ENCODE measurements at places on chromosomes 2 and 18.

GRCh38 chr2:189641590-189641989 is 19.7 kb upstream of the ASNSD1 start:
- peak; percentile 62 for DNase-seq

- DNase-seq: no peak
Measured at GRCh38 chr2:74373985-74374384, 6.1 kb downstream of the DCTN1 start.

GRCh38 chr18:23485386-23485785 is 17.9 kb upstream of the RMC1 start:
- no peak for DNase-seq

DNA sequence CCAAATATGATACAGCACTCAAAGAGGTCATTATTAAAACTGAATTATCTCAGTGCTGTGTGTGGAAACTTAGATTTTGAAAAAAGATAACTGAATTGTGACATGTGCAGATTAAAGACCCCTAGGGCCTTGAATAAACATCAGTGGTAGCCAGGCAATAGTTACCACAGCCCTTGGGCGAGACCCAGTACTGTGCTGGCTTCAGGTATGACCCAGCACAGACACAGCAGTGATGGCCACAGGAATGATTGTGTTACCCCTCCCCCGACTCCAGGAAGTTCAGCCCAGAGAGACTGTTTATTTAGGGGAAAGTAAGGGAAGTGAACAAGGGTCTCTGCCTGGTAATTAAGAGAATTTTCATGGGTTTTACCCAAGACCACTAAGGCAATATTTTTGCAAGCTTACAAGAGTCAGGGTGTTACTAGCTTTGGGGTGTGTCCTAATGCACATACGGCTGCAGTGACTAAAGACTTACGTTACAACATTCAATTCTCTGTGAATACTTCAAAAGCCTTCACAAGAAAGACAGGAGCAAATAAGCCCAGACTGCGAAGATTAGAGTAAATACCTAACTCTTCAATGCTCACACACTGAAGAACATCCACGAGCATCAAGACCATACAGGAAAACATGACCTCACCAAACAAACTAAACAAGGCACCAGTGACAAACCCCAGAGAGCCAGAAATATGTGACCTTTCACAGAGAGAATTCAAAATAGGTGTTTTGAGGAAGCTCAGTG is 28.2 kb upstream of the ITGAV start:
- no peak for DNase-seq

DNA sequence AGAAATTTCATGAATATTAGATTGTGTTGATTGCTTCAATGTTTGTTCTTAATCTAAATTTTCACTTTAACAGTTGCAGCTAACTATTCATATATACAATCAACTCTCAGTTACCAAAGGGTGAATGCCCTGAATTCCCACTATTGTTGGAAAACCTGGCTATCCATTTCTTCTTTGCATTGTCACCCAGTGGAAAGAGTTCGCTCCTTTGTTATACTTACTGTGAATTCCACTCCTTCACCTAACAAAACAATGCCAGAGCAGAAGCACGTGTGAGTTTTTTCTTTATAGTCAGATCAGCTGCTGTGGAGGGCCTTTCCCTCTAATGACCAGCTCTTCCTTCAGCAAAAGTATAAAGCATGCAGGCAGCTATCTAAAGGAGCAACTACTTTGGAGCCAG is 409.2 kb upstream of the NRP2 start:
- DNase-seq: no peak

GRCh38 chr2:232540441-232541041 is 1.0 kb downstream of the CHRNG start:
- DNase-seq: no peak

DNA sequence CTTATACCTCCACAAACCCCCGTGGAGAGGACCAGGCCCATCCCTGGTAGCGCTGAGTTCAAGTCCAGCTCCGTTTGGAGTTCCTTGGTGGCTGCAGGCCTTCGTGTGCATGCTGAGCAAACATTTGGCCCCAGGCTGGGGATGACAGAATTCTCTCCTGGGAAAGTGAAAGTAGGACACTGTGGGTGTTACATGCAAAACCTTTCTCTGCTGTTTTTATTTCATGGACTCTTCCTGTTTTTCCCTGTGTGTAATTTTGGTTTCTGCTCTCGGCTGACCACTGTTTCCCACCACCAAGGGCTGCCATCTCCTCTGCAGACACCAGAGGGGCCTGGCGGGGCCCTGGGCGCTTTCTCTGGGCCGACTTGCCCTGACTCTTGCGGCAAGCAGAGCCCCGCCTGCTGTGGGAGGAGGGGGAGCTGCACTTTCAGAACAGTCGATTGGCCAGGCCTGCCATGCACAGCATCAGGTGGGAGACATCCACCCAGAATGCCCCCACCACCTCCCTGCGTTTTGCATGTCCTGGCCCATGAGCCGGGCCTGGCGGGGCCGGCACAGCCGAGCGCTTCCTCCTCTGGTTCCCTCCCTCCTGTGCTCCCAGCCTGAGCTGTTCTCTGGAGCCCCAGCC is 102.4 kb downstream of the CABLES1 start:
- DNase-seq: peak; percentile 74

DNA sequence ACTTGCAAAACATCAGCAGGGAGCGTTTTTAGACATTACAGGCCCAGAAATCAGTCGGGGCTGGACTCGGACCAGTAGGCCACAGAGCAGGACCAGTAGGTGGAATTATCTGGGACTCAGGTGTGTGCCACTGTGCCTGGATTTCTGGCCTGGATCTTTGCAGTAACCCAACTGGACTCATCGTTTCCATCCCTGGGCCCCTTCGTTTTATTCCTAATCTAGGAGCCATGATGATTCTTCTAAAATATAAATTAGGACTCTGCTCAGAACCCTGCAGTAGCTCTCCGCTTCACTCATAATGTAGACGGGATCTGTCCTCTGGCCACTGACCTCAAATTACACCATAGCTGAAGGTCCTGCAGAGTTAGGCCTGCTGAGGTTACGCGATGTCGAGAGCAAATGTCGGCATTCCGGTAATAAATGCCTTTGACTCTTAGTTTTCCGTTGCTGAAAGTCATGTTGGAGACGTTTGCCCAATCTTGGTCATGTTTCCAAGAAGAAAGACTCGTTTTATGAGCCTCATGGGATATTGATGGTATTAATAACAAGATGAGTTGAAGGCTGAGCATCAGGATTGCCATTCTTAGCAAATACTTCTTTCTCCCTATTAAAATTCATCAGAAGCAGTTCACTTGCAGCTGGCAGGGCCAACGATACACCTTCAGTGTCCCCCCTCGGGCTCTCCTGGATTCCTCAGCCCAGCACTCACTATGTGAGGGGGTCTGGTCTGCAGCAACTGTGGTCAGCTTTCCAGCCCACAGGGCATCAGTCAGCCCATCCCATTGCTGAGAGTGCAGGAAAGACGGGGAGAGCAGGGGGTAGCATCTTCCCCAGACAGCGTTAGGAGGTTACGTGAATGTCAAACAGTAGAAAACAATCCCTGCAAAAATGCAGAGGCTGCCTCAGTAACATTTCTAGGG is 39.9 kb upstream of the KLF11 start:
- DNase-seq: no peak

DNA sequence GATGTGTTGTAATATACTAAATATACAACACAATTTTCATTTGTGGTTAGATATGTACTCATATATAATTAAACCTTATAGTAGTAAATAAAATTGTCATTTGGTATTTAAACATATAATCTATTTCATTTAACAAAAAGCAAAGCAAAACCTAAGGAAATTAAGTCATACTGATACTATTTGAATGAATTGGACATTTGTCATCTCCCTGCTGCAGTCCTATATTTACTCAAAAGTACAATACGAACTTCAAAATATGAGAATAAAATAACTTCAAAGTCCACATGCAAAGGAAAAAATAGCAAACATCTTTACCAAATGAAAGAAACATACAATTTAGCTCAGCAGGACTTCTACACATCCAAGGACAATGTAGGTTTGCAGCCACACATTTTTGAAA is 11.8 kb upstream of the HAT1 start:
- no peak for DNase-seq

GRCh38 chr2:181943411-181944124 is 42.1 kb upstream of the PPP1R1C start:
- no peak for DNase-seq

DNA sequence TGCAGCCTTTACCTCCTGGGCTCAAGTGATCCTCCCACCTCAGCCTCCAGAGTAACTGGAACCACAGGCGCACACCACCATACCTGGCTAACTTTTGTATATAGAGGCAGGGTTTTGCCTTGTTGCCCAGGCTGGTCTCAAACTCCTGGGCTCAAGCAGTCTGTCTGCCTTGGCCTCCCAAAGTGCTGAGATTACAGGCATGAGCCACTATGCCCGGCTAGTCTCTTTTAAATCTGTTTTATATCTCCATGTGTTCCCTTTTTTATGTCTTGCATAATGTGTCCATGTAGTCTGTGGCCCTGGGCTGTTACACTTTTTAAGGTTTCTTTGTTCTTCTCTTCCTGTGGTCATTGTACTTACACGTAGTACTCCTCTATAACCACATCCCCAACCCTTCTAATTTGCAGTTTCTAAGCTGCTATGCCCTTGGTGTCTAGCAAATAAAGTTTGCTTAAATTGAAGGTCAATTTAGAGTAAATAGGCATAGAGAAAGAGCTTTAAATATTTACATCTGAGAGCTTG is 168.2 kb downstream of the MCFD2 start:
- DNase-seq: no peak

DNA sequence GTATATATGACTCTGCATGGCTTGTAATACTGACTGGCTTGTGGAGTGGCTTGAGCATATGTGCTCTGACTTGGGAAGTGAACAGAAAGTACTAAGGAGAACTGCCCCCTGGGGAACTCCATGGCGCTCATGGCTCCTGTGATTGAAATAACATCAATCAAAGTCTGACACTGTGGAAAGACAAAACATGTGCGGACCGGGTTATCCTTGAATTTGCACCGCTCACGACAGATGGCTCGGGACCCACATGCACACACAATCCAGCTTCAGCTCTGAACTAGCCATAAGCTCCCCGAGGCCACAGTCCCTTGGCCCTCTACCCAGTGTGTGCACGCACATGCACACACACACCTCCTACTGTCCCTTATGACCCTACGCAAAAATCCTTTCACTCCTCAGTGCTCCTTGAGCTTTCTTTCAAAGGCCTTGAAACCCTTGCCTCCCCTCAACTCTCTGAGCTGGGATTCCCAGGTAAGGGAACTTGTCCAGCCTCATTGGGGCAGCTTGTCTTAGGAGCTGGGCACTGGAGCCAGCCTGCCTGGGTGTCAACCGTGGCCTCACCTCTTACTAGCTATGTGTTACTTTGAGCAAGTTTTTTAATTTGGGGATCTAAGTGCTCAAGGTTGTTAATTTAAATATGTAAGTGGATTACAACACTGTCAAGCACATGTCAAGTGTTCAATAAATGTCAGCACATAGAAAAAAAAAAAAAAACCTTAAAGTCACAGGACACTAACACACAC is 43.6 kb downstream of the MRPS5 start:
- no peak for DNase-seq

GRCh38 chr18:72063001-72063400 is 481.1 kb downstream of the CBLN2 start:
- DNase-seq: no peak

DNA sequence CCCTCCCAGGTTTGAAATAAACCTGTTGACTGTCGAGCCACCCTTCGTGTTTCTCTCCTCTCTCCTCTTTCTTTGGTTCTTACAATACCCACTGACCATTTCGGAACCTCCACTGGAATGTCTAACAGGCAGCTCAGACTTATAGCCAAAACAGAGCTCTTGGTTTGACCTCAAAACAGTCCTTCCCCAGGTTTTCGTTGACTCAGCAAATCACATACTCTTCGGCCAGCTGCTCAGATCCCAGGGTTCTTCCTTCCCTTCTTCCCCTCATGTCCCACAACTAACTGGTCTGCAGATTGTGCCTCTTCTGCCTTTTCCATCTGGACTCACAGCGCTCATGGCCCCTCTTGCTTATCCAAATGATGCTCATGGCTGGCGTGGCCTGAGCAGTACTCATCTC is 4.7 kb downstream of the ARMC9 start:
- DNase-seq: no peak

GRCh38 chr2:120423167-120423943 is 77.4 kb downstream of the INHBB start:
- DNase-seq: no peak

- DNase-seq: no peak
Measured at GRCh38 chr2:200039724-200040650, 84.6 kb downstream of the MAIP1 start.

- DNase-seq: no peak
Measured at GRCh38 chr2:206477296-206477695, 34.0 kb downstream of the ADAM23 start.

DNA sequence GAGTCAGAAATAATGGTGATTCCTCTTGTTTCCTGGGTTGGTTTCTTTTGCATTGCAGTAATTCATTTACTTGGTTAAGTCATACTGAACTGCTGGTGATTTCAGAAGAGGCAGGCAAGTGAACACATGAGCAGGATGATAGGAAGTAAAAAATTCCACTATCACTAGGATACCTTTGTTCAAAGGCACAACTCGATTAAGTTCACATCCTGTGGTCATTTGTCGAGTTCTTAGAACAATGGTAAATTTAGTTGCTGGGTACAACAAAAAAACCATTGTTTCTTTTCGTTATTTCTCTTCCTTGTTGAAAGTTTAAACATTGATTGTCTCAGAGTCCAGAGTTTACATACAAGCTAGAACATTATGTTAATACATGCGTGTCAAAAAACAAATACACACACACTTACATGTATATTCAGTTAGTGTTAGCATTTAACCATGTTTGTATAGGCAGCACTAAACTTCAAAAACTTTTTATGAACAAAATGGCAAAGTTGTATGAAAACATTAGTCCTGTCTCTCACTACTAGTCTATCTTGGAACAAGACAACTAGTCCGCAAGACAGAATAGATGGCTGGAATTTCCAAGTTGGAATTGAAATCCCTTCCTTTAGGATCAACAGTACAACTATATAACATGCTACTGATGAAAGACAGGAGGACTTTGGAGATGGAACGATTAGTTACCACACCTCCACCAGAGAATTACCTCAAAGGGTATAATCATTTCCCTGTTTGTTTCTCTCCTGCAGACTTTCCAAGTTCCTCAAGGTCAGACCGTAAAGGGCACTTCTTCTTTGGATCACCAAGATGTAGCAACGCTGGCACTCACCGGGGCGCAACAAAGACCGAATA is 26.2 kb downstream of the STK39 start:
- DNase-seq: no peak

- no peak for DNase-seq
Measured at GRCh38 chr18:1604751-1605150, 700.1 kb downstream of the ADCYAP1 start.

DNA sequence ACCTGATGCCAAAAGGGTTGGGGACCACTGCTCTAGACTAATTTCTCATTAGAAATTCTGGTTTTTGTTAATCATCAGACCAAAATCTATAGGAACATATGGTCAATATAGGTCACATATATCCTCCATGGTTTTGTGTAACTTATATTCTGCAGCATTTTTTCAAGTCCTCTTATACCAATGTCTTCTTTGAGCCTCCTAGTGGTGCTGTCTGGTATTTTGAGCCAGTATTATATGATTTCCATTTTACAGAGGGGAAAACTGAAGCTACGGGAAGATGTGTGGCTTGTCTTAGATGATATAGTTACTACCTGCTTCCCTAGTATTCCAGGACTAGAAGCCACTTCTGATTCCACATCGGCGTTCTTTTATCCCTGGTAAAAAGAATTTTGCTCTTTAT is 13.8 kb downstream of the MAPK4 start:
- no peak for DNase-seq
